ENCODE measurements at places on chromosomes 12 and 14.
A peak's percentile ranks its signal among the peaks of the same experiment; 100 is the strongest.

GRCh38 chr12:63450816-63451215 lies 217.5 kb downstream of the DPY19L2 start:
- DNase-seq = no peak

GRCh38 chr14:100989924-100990323 lies 86.4 kb upstream of the RTL1 start:
- no peak for DNase-seq

- DNase-seq = peak; percentile 68
These were observed 1.2 kb upstream of the COX14 start for GRCh38 chr12:50110762-50111351.

- no peak for DNase-seq
These were observed 121.2 kb downstream of the METTL25 start for GRCh38 chr12:82479511-82479910.

- peak; percentile 84 for DNase-seq
These were observed 59.4 kb downstream of the DGLUCY start for GRCh38 chr14:91173221-91173670.

Data from nephron progenitor cell (in vitro differentiated cells).